Spleen (tissue), 13 donors: ENCODE measurements at places on chromosomes 16 and 17. TPM values are rescaled to one million over a fixed set of nuclear protein-coding genes. Genes with fewer than 3 reads are reported as not detected.

DNA sequence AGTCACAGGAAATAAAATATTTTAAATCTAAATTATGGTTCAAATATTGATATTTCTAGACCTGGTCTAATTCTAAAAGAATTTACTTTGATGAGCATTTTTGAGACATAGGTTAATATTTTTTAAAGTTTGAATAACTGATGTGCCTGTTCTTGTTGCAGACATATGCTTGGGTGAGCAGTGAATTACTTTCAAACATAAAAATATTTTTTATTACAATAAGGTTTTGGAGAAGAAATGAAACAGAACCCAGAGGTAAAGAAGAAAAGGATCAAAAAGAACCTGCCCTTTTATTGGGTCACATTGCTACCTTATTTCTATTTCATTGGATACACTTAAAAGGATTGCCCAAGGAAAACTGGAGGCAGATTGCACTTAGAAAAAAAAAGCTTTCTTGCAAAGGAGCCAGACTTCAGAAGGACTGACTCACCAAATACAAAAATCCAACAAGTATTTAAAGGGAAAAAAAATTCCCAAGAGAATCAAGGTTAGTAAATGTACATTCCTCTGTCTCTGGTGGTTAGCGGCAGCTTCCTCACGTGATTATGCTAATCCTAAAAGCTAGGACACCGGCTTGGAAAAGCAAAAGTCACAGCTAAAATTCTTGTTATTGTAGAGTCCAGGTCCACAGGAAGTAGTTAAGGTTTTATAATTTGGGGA lies 18.5 kb downstream of the ENPP7 start:
- DNase-seq: no peak

DNA sequence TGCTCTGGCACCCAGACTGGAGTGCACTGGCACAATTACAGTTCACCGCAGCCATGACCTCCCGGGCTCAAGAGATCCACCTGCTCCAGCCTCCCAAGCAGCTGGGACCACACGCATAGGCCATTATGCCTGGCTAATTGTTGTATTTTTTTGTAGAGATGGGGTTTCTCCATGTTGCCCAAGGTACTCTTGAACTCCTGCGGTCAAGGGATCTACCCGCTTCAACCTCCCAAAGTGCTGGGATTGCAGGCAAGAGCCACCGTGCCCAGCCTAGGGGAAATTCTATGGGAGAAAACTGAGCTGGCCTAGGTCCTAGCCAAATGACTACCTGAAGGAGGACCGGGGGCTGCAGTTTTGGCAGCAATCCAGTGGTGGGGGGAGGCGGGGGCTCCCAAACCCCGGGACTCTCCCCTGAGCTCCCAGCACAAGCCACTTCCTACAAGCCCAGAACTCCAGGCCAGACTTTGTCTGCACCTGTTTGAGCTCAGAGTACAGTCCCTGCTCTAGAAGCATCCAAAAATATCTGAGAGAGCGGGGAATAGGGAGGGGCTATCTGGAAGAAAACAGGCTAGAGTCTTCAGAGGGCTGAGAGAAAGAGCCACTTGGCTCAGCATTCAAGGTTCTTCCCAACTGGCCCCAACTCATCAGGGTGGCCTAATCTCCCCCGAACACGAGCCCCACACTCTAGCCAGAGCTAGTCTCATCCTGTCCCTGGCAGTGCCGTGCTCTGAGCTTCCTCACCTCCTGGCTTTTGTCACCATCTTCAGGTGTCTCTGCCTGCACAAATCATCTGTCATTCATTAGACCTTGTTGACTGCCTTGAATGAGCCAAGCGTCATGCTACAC lies 9.1 kb downstream of the SRL start:
- no peak for DNase-seq

TMEM114 gene
- not detected for total RNA-seq

- no peak for DNase-seq
Measured at GRCh38 chr16:67662653-67663010, 1.9 kb downstream of the PARD6A start.

- peak; percentile 93 for DNase-seq
Measured at GRCh38 chr17:41811549-41812380, at the start of gene P3H4. P3H4 (minus strand) TSS chr17:41811949; CDS start chr17:41811915, 34 bp downstream.

DNA sequence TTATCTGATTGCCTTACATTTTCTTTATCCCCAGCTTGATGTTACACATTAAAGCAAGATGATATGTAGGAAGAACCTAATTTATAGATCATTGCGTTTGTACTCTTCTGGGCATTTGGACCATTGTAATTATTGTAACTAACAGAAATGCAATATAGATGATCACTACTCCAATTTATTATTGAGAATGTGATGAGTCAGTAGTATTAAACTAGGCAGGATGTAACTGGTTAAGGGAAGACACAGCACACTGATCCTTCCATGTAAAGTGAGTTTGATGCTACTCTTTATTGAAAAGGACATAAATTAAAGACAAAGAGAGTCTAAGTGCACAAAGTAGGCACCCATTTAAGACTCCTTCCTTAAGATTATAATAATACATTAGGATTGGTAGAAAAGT lies 223.8 kb downstream of the KIF2B start:
- DNase-seq: no peak

- DNase-seq: no peak
Measured at GRCh38 chr16:89412811-89413210, 77.5 kb downstream of the ANKRD11 start.

JPH3 gene
- not detected for total RNA-seq

TRAF7 gene
- total RNA-seq: 63.9 TPM

RNF157 gene
- 8.6 TPM for total RNA-seq

OSGIN1 gene
- 4.7 TPM for total RNA-seq

GRCh38 chr16:58000706-58001676 lies at the start of gene USB1:
USB1 (plus strand) TSS chr16:58001407; CDS start chr16:58001484, 77 bp downstream.
- peak; percentile 98 for DNase-seq

GRCh38 chr16:85897382-85897781 lies 1.6 kb upstream of the IRF8 start:
- no peak for DNase-seq

DNA sequence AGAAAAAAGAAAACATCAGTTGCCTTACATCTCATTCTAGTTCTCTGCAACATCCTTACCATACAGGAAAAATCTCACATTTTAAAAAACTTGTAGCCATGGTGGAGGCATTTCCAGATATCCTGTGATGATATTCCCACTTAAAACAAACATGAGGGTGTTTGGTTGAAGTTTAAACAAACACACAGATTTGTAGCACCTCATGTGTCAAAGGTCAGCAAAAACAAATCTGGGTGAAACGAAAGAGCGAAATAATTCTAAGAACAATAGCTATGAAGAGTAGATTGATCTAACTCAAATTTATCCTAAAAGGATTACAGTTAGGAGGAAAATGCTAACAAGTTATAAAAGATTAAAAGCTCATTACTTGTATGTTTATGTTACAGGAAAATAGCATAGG lies 83.1 kb upstream of the IRX5 start:
- DNase-seq: no peak

DNA sequence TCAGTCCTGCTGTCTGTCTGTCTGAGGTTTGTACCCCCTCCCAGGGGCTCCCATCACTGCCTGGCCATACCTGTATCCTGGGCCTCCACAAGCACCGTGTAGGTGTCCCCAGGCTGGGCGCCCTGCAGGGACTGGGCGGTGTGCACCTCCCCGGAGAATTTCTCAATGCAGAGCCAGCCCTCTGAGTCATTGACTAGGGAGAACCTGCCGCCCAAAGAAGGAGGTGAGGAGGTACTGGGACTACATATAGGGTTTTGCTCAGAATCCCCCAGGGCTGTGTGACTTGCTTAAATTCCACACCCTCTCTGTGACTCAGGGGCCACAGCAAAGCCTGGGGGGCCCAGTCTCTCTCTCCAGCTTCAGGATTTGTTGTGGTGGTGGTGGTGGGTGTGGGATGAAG lies 7.6 kb downstream of the CDH16 start:
- no peak for DNase-seq

CSH1 gene
- not detected for total RNA-seq

ETV4 gene
- total RNA-seq: not detected

ZNF267 gene
- 50.6 TPM for total RNA-seq

GRCh38 chr16:65855171-65856145 lies 511.0 kb upstream of the CDH5 start:
- DNase-seq: no peak

- DNase-seq: no peak
Measured at GRCh38 chr17:46795379-46795952, 23.0 kb downstream of the WNT3 start.

HP gene
- total RNA-seq: 33.2 TPM

RNF43 gene
- 0.40 TPM for total RNA-seq

DNA sequence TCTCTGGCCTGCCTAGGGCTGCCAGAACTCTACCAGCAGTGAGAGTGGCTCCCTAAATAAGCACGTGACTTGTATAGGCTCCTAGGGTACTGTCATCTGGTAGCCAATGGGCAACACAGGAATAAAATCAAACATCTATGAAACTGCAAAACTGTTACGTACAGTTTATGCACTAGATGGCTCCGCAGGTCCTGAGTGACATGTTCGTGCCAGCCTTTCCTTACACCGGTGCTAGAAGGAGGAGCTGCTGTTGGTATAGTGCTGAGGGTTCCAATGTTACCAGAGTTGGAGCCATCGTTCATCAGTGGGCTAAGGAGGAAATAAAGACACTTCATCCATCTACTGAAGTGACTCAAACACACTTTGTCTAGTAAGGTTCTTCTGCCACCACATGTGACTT lies 63.2 kb upstream of the TRAP1 start:
- DNase-seq: no peak

GPRC5C gene
- total RNA-seq: 24.1 TPM

- no peak for DNase-seq
Measured at GRCh38 chr17:14840616-14841231, 424.4 kb downstream of the PMP22 start.

DNA sequence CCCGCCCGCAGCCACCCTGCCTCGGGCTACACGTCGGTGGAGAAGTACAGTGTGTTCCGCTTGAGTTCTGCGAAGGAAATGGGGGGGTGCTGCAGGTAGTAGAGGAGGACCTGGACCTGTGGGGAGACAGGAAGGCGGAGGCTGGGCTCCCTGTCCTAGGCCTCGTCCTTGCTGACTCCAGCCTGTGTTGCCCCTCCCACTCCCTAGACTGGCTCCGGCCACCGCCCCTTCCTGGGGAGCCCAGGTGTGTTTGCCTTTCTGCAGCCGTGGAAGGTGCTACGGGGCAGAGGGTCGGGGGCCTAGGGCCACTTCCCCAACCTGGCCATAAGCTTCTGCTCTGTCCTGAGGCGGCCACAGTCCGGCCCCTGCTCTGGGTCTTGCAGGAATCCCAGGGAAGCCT lies 9.1 kb downstream of the TIMM22 start:
- DNase-seq: peak; percentile 79

GRCh38 chr16:27242868-27243590 lies 25.5 kb downstream of the NSMCE1 start:
- DNase-seq: peak; percentile 82

- no peak for DNase-seq
Measured at GRCh38 chr16:20853143-20853542, 46.8 kb downstream of the REXO5 start.

GRCh38 chr16:88790312-88791211 lies 5.5 kb upstream of the PIEZO1 start:
- peak; percentile 94 for DNase-seq

HSPB9 gene
- not detected for total RNA-seq

PRSS36 gene
- total RNA-seq: 1.2 TPM

GRCh38 chr17:48927978-48928745 lies 16.5 kb downstream of the SNF8 start:
- peak; percentile 12 for DNase-seq

MBTPS1 gene
- 101 TPM for total RNA-seq

KIAA0513 gene
- 23.3 TPM for total RNA-seq

NEUROD2 gene
- total RNA-seq: not detected

CBX2 gene
- 1.9 TPM for total RNA-seq

DNA sequence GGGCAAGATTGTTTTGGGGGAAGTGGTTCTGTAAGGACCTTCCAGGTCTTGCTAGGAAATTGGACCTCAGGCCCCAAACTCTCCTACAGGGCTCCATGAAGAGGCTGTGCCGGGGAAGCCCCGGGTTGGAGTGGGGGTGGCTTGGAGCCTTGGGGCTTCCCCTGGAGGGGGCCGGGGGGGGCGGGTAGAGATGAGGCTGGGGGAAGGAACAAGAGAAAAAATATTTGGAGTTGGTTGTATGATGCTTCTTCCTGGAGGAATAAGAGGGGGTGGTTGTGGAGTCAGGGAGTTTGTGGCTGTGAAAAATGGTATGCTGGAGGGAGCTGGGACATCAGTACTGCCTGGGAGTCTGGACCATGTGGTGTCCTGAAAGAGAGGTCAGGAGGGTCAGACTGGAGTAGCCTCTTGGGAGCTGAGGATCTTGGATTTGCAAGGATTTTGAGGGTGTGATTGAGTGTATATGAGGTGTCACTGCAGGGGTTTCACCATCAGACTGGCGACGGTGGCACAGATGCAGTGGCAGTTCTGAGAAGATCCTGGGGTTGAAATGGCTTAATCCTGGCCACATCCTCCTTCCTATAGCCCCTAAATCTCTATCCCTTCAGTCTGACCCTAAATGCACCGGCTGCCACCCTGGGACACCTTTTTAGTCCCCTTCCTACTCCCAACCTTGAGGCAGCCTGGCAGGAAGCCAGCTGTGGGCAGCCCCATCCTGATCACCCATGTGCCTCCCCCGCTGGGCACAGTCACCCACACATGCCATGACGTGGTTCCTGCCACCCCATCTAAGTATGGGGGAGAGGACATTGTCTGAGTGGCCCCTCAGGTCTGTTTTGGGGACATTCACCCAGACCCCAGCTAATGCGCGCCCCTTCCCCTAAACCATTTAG lies 10.9 kb downstream of the RARA start:
- peak; percentile 93 for DNase-seq

- no peak for DNase-seq
Measured at GRCh38 chr17:67221062-67221998, 23.7 kb downstream of the HELZ start.

DNA sequence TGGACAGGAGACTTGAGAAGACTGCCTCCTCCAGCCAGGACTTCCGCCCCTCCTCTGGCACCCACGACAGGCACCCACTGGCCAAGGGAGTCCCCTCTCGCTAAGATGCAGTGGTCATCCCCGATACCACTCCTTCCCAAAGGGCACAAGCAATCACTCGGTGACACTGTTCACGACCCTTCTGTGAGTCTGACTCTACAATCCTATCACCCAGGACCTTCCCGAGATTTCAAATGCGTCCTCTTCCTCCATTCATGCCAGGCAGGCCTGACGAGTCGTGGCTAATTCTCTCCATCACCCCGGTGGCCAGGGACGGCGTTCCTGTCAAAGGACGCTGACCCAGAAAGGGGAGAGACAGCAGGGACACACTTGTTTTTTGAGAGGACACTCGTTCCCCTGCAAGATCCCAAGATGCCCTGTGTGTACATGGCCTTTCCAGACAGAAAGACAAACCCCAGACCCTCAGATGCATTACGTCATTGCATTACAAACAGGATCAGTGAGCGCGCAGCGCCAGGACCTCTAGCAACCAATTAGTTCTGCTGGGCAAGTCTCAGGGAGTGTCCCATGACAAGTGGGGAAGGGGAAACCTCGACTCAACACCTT lies 12.2 kb downstream of the FBXO31 start:
- DNase-seq: peak; percentile 62
